Psoas muscle (tissue), 8 donors: ENCODE measurements at places on chromosomes 2 and 18.

DNA sequence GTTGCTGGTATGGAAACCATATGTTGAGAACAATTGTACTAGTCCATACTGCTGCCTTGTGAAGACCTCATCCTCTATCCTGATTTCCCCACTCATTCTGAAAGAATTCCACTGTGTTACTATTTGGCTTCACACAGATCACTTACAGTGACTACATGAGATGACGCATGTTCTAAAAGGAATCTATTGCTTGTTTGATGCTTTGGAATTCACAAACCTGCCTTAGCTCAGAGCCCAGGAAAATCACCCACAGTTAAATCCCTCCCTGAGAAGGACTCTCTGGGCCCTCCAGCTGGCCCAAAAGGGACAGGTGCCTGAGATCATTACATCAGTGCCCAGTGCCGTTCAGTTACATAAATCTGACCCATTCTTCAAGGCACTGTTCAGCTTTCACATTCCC, 45.3 kb downstream of the KLHL29 start:
- peaks cover 30% of the 10 kb centered on the region for H3K4me1 ChIP-seq
- peak overlapping the region; percentile 64 for H3K27ac ChIP-seq
- no peaks in the 10 kb centered on the region for H3K36me3 ChIP-seq

GRCh38 chr2:211611061-211611518, 927.5 kb downstream of the ERBB4 start:
- no peaks in the 10 kb centered on the region for H3K36me3 ChIP-seq
- no peaks in the 10 kb centered on the region for H3K4me1 ChIP-seq
- H3K27me3 ChIP-seq = no peaks in the 10 kb centered on the region
- no peak overlapping the region for H3K27ac ChIP-seq

GRCh38 chr18:6294148-6294784, 120.4 kb downstream of the L3MBTL4 start:
- DNase-seq = no peak
- H3K36me3 ChIP-seq = no peaks in the 10 kb centered on the region
- no peaks in the 10 kb centered on the region for H3K27me3 ChIP-seq
- H3K4me1 ChIP-seq = no peaks in the 10 kb centered on the region

DNA sequence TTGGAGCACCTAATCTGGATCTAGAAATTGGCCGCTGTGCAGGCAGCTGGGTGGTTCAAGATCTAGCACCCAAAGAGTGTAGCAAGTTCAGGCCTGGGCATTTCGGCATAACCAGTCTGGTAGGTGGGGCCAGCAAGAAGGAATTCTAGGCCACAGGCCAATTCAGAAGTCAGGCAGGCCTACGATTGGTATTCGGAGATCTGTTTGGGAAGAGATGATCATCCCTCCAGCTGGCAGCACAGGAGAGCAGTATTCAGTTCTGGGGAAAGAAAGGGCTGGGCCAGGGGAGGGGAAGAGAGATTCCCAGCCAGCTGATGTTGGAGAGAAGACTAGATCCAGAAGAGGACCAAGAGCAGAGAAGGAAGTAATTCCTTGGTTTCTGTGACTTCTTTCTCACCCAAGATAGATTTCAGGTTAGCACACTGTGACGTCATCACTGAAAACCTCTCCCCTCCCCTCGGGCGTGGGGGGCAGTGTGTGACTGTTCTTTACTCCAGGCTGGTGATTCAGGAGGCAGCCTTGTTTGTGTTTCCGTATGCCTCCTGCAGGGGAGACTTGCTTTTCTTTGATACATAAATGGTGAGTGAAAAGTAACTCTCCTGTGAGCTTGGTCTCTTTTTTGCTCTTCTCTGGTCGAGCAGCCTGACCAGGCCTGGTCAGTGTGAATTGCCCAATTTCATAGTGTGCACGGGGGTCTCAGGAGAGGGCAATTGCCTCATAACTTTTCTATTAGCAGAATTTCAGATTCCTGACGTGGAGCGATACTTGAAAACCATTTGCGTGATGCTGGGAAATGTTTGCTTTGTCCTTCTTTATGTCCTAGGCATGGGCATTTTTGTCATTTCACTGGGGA, 61.1 kb downstream of the MEIS1 start:
- no peaks in the 10 kb centered on the region for H3K27me3 ChIP-seq
- DNase-seq = peak; percentile 54
- no peak overlapping the region for H3K4me3 ChIP-seq
- H3K36me3 ChIP-seq = no peaks in the 10 kb centered on the region
- H3K27ac ChIP-seq = no peak overlapping the region

GRCh38 chr2:99476629-99477028, 13.2 kb downstream of the REV1 start:
- H3K27ac ChIP-seq = no peak overlapping the region
- peaks cover 51% of the 10 kb centered on the region for H3K4me1 ChIP-seq
- no peaks in the 10 kb centered on the region for H3K36me3 ChIP-seq

- peaks cover 38% of the 10 kb centered on the region for H3K4me1 ChIP-seq
- peaks cover 3% of the 10 kb centered on the region for H3K36me3 ChIP-seq
- H3K27me3 ChIP-seq = no peaks in the 10 kb centered on the region
- DNase-seq = no peak
- H3K4me3 ChIP-seq = no peak overlapping the region
Observed at GRCh38 chr18:34695310-34695709, 14.8 kb upstream of the DTNA start.

DNA sequence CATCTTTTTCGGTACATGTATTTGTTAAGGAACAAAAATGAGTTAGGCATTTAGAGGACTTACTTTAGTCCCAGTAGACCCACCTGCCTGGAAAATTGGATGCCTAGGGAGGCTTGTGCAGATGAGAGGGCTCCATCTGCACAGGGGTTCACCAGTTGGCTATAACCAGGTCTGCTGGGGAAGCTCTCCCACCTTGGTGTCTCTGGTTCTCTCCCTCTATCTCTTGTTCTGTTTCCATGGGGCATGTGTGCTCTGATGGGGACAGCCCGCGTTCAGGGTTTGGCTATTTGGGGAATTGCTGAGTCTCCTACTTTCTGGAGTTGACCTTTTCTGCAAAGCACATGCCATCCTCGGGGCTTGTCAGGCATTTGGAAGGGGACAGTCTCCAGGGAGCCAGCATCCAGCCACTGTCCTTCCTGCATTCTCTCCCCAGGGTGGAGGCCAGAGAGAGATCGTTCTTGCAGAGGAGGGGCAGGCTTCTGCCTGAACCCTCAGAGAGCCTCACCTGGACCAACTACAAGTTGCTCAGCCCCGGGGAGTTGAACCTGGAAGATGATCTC, 157.3 kb downstream of the KLHL29 start:
- DNase-seq = no peak
- H3K27ac ChIP-seq = no peak overlapping the region
- H3K36me3 ChIP-seq = no peaks in the 10 kb centered on the region
- H3K4me1 ChIP-seq = peaks cover 39% of the 10 kb centered on the region

- no peaks in the 10 kb centered on the region for H3K27me3 ChIP-seq
- H3K27ac ChIP-seq = no peak overlapping the region
- no peak overlapping the region for H3K4me3 ChIP-seq
- H3K4me1 ChIP-seq = no peaks in the 10 kb centered on the region
Observed at GRCh38 chr18:36592282-36592681, 236.5 kb downstream of the TPGS2 start.

- H3K4me3 ChIP-seq = no peak overlapping the region
- peaks cover 9% of the 10 kb centered on the region for H3K27me3 ChIP-seq
- DNase-seq = no peak
- no peaks in the 10 kb centered on the region for H3K36me3 ChIP-seq
Observed at GRCh38 chr2:7951490-7951889, 730.4 kb upstream of the ID2 start.

- no peaks in the 10 kb centered on the region for H3K4me1 ChIP-seq
- no peaks in the 10 kb centered on the region for H3K36me3 ChIP-seq
- H3K4me3 ChIP-seq = no peak overlapping the region
- H3K27ac ChIP-seq = no peak overlapping the region
- no peak for DNase-seq
Observed at GRCh38 chr2:641872-642815, 35.1 kb downstream of the TMEM18 start.

- DNase-seq = no peak
- H3K36me3 ChIP-seq = no peaks in the 10 kb centered on the region
- H3K27ac ChIP-seq = no peak overlapping the region
- H3K4me1 ChIP-seq = no peaks in the 10 kb centered on the region
Observed at GRCh38 chr2:156625360-156626170, 189.4 kb downstream of the GPD2 start.

GRCh38 chr18:74299746-74300145, 8.0 kb upstream of the CYB5A start:
- H3K36me3 ChIP-seq = no peaks in the 10 kb centered on the region
- no peaks in the 10 kb centered on the region for H3K27me3 ChIP-seq
- no peak overlapping the region for H3K4me3 ChIP-seq
- DNase-seq = no peak
- no peak overlapping the region for H3K27ac ChIP-seq
- H3K4me1 ChIP-seq = no peaks in the 10 kb centered on the region

DNA sequence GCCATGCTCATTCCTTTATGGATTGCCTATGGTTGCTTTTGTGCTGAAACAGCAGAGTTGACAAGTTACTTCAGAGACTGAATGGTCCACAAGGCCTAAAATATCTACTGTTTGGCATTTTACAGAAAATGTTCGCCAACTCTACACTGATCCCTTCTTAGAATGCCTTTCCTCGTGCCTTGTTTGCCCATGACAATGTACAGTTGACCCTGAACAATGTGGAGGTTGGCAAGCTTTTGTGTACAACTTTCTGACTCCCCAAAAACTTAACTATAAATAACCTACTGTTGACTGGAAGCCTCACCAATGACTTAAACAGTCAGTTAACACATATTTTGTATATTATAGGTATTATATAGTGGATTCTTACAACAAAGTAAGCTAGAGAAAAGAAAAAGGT, 361.4 kb downstream of the EPHA4 start:
- DNase-seq = no peak
- H3K36me3 ChIP-seq = no peaks in the 10 kb centered on the region
- H3K27me3 ChIP-seq = no peaks in the 10 kb centered on the region
- no peaks in the 10 kb centered on the region for H3K4me1 ChIP-seq
- H3K27ac ChIP-seq = no peak overlapping the region

GRCh38 chr2:238868067-238868524, 20.2 kb downstream of the TWIST2 start:
- H3K4me3 ChIP-seq = no peak overlapping the region
- DNase-seq = no peak
- no peaks in the 10 kb centered on the region for H3K36me3 ChIP-seq
- no peak overlapping the region for H3K27ac ChIP-seq
- H3K4me1 ChIP-seq = peaks cover 4% of the 10 kb centered on the region

DNA sequence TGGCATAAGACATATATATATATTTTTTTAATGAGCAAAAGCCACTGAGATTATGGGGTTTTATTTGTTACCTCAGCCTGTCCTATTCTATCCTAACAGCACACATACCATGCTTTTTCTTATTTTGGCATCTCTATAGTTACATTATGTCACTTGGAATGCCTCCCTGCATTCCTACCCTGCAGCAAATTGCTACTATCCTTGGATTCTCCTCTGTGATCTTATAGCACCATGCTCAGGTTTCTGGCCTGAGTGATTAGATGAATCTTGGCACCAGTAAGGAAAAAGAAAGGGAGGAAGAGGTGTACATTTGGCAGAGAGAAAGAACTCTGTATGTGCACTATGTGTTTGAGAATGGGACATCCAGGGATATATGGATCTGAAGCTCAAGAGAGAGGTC, 86.3 kb upstream of the PELI1 start:
- H3K36me3 ChIP-seq = no peaks in the 10 kb centered on the region
- H3K27me3 ChIP-seq = no peaks in the 10 kb centered on the region
- no peaks in the 10 kb centered on the region for H3K4me1 ChIP-seq
- no peak for DNase-seq
- H3K4me3 ChIP-seq = no peak overlapping the region
- H3K27ac ChIP-seq = no peak overlapping the region

DNA sequence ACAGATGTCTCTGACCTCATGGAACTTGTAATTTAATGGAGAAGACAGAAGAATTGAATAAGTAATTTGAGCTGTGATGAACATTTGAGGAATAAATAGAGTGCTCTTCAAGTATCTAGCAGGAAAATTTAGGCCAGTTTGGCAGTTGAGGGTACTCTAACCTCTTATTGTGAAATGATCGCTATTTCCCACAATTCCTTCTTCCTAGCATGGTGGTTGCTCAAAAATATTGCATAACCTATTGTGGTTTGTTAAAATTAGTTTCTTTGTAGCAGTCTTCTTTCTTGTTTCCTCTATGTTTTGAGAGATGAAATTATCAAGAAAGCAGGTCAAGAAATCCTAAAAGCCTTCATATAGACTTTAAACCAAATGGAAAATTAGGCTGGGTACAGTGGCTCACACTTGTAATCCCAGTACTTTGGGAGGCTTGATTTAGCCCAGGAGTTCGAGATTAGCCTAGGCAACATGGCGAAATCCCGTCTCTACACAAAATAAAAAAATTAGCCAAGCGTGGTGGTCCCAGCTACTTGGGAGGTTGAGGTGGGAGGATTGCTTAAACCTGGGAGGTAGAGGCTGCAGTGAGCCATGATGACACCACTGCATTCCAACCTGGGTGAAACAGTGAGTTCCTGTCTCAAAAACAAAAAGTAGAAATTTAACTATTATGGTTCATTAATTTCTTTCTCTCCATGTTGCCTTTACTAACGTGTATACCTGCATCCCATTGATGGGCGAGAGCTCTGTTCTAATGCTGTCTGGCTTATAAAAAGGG, 58.7 kb downstream of the RBKS start:
- no peak for DNase-seq
- H3K27me3 ChIP-seq = no peaks in the 10 kb centered on the region
- no peak overlapping the region for H3K4me3 ChIP-seq
- H3K27ac ChIP-seq = no peak overlapping the region
